ENCODE measurements at places on chromosomes 1 and 21.

- peak; percentile 36 for DNase-seq
These were observed 28.5 kb upstream of the SELENON start for GRCh38 chr1:25771221-25772114.

DNA sequence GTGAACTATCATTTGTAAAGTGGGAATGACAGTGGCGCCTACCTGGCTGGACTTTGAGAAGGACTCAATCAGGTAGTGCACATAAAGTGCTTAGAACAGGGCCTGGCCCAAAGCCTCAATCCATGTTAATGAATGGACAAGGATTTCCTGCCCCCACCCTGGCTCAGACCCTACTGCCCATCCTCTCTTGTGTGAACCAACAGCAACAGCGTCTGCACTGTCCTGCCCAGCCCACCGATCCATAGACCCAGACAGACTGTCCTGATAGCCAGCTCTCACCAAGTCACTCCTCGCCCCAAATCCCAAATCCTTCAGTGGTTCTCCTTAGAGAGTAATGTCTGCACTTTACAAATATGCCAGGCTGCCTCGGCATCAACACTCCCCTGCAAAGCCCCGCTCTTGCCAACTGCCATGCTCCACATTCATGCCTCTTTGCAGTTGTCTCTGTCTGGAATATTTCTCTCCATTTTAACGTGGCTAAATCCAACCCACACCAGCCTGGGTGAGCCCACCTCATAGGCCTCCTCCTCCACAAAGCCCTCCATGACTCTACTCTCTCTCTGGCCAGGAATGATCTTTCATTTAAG is 157.6 kb upstream of the EDN2 start:
- DNase-seq: no peak

- DNase-seq: no peak
These were observed 75.2 kb downstream of the KIFAP3 start for GRCh38 chr1:169999331-169999741.

DNA sequence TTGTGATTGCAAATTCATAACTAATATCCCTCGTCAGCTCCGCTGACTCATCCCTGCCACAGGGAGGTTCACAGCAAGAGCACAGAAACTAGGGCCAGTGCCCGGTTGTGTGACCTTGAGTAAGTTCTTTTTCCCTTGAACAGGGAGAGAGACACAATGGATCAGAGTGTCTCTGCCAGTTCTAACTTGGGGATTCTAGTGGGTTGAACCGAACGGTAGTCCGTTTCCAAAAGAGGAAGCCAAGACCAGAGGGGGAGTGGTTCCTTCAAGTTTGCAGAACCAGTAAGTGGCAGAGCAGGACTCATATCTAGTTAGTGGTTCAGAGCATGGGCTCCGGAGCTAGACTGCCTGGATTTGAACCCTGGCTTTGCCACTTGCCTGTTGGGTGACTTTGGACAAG is 4.9 kb upstream of the SHISA4 start:
- DNase-seq: peak; percentile 74

- no peak for DNase-seq
These were observed 174.4 kb downstream of the PGBD5 start for GRCh38 chr1:230251644-230252191.

DNA sequence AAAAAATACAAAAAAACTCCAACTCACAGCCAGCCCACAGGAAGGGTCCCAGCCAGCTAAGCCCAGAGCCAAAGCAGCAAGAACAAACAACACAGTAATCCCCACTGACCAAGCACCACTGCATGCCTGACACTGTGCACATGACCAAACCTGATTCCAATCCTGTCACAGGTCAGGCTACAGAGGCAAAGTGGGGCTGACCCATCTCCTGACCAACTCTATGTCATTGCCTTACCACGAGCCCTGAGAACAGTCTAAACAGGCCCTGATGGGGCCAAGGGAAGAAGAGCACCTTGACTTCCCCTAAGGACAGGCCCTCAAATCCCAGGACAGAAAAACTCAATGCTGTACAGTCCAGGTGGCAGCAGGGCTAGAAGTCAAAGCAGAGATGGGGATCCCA is 2.4 kb downstream of the LSS start:
- DNase-seq: no peak

- no peak for DNase-seq
These were observed 22.9 kb downstream of the ATP2B4 start for GRCh38 chr1:203649551-203649998.

- DNase-seq: no peak
These were observed 19.9 kb downstream of the FMN2 start for GRCh38 chr1:240111558-240111957.

DNA sequence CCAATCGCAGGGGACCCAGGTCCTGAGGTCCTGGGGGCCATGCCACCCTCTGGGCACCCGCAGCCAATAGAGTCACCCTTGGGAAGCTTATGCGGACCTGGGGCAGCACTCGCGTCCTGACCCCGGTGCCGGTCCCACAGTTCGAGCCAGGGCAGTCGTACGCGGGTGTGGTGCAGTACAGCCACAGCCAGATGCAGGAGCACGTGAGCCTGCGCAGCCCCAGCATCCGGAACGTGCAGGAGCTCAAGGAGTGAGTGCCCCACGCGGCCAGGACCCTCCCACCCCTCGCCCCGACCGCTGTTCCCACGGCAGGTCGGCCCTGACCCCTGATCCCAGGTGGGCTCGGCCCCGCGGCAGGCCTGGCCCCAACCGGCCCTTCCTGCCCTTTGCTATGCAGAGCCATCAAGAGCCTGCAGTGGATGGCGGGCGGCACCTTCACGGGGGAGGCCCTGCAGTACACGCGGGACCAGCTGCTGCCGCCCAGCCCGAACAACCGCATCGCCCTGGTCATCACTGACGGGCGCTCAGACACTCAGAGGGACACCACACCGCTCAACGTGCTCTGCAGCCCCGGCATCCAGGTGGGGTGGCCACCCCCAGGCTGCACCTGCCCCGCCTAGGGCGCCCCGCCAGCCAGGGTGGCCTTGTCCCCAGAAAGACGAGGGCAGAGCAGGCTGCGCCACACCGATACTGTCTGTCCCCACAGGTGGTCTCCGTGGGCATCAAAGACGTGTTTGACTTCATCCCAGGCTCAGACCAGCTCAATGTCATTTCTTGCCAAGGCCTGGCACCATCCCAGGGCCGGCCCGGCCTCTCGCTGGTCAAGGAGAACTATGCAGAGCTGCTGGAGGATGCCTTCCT is 20.5 kb downstream of the COL6A1 start:
- no peak for DNase-seq

DNA sequence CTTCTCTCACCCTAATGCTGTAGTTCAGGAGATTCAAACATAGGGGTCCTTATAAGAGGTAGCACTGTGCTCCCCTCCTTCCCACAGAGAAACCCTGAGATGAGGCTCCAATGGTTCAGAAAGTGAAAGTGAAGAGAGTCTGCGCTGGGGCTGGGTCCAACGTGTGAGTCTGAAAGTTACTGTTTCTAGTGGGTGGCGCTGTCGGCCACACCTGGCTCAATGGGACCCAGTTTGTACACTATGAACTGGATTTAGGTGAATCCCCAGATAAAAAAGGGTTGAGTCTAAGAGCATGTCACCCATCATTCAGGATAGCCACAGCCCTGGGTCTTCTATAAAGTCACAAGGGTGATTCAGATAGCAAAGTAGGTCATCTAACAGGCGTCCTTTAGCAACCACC is 2.8 kb downstream of the SMCP start:
- DNase-seq: no peak

GRCh38 chr1:89483010-89483756 is 41.4 kb upstream of the LRRC8B start:
- peak; percentile 75 for DNase-seq

DNA sequence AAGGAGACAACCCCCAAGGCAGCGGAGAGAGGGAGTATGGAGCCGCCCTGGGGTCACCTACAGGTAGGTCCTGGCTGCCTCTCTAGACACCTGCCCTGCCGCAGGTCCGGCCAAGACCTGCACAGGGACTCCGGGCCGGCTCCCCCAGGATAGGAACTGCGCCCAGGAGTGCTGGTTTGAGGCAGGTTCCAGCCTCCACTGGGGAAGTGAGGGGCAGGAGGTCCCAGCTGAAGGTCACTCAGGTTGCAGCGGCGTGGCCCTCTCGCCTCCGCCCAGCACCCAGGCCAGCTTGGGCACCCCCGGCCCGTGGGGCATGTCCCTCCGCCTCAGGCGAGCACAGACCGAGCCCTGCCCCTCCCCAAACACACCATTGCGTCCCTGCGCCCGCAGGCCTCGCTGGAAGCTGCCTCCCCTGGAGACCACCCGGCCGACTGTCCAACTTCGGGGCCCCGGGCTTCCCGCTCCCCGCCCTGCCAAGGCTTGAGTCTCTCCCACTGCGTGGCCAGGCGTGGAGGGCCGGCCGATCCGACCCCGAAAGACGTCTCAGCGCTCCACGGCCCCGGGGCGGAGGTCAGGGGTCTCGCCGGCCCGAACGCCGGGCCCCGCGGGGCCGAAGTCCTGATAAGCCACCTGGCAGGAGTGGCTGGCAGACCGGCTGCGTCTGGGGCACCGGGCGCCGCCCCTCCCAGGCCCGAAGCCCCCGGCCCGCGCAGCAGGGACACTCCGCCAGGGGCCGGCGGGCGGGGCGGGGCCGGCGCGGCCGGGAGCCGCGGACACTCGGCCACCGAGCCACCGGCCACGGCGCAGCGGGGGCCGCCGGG is 1.4 kb upstream of the SKI start:
- DNase-seq: peak; percentile 39

DNA sequence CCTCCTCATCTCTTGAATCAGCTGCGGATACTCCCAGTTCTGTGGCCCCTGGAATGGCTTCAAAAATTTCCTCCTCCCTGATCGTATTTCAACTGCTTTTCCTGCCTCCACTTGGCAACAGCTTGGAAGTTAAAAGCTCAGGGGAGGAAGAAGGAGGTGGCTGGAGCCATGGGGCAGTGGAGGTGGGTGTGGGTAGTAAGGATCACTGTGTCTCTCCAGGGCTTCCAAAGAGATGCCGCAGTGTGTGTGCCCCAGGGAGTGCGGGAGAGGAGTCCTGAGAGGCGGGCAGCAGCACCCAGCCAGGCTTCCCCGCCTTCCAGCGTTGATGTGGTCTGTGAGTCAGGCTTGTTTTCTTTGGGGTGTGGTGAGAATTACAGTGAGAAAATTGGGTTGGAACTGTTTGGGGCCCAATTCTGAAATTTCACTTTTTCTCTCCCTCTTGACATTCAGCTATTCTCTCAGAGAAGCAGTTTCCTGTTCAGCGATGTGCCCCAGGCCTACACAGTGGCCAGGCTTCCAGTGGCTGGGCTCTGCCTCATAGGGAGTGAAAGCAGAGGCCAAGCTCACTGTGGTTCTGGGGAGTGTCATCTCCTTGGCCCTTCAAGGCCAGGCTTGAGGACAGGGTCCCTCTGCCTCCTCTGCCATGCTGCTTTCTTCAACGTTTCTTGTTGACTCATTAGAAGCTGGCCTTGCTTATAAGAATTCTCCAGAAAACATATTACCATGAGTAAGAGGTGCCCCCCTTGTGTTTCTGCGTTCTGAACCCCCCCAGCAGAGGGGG is 69.0 kb downstream of the PGM1 start:
- DNase-seq: no peak

- DNase-seq: no peak
These were observed 393.6 kb downstream of the AGBL4 start for GRCh38 chr1:49630156-49630555.

DNA sequence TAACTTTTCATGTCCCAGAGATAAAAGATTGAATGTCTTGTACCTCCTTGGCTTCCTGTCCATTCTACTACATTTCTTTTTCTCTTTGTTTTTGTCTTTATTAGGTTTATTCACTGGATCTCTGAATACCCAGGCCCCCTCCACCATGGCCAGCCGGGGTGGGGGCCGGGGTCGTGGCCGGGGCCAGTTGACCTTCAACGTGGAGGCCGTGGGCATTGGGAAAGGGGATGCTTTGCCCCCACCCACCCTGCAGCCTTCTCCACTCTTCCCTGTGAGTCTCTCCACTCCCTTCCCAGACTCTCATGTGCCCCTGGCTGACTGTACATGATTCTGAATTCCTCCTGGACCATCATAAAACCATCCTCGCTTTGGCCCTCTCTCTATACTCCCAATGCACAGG is 10.2 kb downstream of the POLR3GL start:
- no peak for DNase-seq

DNA sequence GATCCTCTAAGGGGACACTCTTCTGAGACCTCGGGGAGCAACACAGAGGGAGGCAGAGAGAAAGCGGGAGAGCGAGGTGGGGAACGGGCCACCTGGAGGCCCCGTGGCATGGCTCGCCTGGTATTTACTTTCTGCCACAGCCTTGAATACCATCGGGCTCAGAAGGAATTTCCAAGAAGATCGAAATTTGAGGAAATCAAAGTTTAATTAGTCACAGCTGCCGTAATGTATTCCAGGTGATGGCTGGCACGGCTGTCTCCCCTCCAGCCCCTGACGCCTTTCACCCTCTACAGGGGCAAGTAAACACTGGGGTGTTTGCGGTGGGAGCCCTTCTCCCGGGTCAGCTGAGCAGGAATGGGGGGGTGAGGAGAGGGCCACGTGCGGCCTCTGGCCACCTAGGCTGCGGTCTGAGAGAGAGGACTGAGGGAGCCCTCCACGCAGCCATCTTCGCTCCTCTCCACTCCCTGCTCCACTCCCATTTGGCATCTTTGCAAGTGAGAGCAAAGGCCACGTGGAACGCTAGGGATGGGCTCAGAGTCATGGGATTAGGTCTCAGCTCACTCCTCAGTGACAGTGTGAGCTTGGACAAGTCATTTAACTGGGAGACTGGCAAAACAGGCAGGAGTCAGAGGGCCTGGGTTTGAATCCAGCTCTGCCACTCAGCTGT is 125.2 kb downstream of the SYF2 start:
- no peak for DNase-seq

DNA sequence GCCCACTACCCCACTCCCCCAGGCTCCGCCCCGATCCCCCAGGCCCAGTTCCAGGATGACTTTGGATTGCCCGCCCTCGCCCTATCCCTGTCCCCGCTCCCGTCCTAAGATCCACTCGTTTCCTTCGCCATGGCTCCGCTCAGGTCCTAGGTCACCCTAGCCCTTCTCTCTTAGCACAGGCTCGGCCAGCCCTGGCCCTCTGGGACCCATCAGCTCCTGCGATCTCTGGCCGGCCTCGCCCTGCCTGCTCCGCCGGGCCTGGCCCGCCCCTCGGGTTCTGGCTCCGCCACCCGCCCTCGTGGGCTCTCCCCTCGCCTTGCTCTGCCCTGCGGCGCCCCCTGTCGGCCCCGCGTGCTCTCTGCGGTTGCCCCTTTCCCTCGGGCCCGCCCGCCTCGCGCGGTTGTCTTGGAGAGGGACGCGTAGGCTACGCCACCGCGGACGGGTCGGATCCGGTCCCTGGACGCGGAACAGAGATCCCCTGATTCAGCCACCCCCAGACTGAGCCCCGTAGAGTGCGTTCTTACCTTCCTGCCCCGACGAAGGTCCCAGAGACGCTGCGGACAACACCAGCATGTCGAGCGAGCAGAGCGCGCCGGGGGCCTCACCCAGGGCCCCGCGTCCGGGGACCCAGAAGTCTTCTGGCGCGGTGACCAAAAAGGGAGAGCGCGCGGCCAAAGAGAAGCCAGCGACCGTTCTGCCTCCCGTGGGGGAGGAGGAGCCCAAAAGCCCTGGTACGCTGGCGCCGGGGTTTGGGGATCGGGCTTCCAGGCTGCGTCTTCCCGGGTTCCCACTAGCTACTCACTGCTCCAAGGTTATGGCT is at the start of gene LRRC71:
TSS of gene LRRC71 (plus strand) at position 400 of the 820 bp plus-strand sequence. CDS start at position 572, 172 bp downstream.
- DNase-seq: peak; percentile 92

DNA sequence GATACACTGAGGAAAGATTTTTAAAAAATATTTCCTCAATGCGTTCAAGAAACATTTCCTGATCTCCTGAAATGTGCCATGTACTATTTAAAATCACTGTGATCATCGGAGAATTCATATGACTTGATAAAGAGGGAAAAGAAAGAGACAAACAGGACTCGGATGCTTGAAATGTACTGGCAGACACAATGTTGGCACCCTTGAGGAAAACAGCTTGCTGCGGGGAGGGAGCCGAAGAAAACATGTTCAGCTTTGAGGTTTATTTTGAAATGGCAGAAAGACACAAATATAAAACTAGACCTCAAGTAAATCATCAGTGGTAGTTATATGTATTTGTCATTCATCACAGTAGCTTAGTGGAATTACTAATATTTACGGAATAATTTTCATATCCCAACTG is 100.9 kb upstream of the BRINP3 start:
- no peak for DNase-seq
